Muscle of leg (tissue), 16 donors: ENCODE measurements at places on chromosomes 4 and X. TPM values are rescaled to one million over a fixed set of nuclear protein-coding genes. Genes with fewer than 3 reads are reported as not detected.

GRCh38 chrX:10341309-10341708 is 184.5 kb downstream of the CLCN4 start:
- H3K4me3 ChIP-seq, result no peak overlapping the region
- H3K27me3 ChIP-seq, result peaks cover 21% of the 10 kb centered on the region
- no peaks in the 10 kb centered on the region for H3K36me3 ChIP-seq
- H3K27ac ChIP-seq, result no peak overlapping the region
- H3K4me1 ChIP-seq, result no peaks in the 10 kb centered on the region

GRCh38 chrX:67604979-67605703 is 61.3 kb downstream of the AR start:
- DNase-seq, result peak; percentile 17
- peaks cover 3% of the 10 kb centered on the region for H3K27me3 ChIP-seq

- no peak overlapping the region for H3K4me3 ChIP-seq
- H3K36me3 ChIP-seq, result peaks cover 54% of the 10 kb centered on the region
- no peaks in the 10 kb centered on the region for H3K27me3 ChIP-seq
- DNase-seq, result no peak
These were observed 97.6 kb downstream of the FAM193A start for GRCh38 chr4:2634014-2634413.

DNA sequence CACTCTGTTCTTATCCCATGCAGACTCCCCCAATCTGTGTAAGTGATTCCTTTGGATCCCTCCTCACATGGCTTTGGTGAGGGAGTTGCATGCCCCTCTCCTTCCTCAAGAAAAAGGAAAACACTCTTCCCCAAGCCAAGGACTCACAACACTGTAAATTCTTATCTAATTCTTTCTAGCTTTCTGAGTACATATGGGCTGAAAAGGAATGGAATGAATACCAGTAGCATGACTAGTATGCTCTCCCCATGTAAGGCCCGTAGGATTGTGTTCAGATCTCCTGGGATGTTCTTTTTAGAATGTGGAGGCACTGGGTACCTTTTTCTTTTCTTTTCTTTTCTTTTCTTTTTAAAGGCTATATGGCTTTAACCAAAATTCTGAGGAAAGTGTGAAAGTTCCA is 17.0 kb upstream of the MAGED1 start:
- no peaks in the 10 kb centered on the region for H3K4me1 ChIP-seq
- peaks cover 5% of the 10 kb centered on the region for H3K27me3 ChIP-seq
- no peak for DNase-seq
- no peaks in the 10 kb centered on the region for H3K36me3 ChIP-seq

DNA sequence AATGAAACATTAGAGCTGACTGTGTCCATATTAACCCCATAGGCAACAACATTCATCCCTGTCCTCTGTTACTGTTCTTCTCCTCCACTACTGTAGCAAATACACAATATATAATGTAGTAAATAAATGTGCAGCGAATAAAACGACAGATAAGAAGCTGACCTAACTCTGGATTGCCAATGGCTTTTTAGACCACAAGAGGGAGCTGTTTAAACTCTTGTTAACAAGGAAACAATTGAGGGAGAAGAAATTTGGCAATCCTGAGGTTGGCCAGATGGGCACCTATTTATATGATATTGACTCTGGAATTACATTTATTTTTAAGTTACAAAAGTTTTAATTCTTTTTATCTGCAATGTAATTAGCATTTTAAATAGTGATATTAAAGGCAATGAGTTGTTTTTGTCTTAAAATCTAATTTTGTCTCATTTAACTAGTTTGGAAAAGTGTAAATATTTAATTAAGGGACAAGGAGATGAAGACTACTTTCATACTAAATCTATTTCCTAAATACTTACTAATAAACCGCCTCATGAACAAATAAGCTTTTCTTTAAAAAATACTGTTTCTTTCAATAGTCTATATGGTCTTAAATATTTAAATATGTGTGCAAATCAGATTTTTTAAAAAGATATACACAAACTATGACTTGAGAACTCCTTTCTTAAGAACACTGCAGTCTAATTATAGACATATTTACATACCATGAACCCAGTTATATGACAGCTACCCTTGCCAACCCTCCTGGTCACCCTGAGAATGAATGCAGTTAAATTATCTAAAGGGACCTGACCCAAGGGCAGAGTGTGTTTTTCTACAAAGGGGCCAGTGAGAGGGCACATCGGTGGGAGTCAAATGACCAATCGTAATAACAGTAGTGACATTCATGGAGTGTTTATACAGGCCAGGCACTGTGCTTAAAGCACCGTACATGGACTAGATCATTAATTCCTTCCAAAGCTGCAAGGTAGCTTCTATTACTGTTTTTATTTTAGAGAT is 52.9 kb upstream of the HPF1 start:
- no peak overlapping the region for H3K4me3 ChIP-seq
- no peaks in the 10 kb centered on the region for H3K36me3 ChIP-seq
- no peak overlapping the region for H3K27ac ChIP-seq
- no peaks in the 10 kb centered on the region for H3K27me3 ChIP-seq
- DNase-seq, result peak; percentile 82
- no peaks in the 10 kb centered on the region for H3K4me1 ChIP-seq

DNA sequence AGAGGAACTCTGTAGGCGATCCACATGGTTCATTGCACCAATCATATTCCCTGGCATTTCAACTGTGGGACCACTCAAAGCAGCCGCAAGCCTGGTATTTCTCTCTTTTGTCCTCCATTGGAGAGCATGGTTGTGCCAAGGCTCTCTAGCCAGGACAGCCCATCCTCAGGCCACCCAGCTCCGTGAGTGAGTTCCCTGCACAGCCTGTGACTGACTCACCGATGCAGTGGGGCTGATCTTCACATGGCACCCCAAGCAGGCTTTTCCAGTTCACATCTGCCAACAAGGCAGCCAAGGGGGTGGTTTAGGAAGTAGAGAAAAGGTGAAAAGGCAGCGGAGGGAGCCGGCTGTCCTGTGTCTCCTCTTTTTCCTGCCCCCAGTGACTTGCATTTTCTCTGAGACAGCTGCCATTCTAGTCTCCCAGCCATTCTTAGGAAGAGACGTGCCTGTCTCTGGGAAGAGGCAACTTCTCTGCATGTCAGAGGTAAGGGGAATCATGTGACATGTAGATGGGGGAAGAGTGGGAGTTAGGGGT is 69.2 kb downstream of the MID1IP1 start:
- no peaks in the 10 kb centered on the region for H3K4me1 ChIP-seq
- H3K27me3 ChIP-seq, result peaks cover 19% of the 10 kb centered on the region
- H3K36me3 ChIP-seq, result no peaks in the 10 kb centered on the region
- H3K27ac ChIP-seq, result no peak overlapping the region
- H3K4me3 ChIP-seq, result no peak overlapping the region
- DNase-seq, result no peak

RELL1 gene
- total RNA-seq, result 44.7 TPM

MAGIX gene
- 2.6 TPM for total RNA-seq

PCYT1B gene
- total RNA-seq, result 1.4 TPM

SH3D19 gene
- 29.3 TPM for total RNA-seq

GNRHR gene
- total RNA-seq, result not detected

SPARCL1 gene
- total RNA-seq, result 314 TPM
